ENCODE measurements at places on chromosomes 6 and 20. TPM values are rescaled to one million over a fixed set of nuclear protein-coding genes. Genes with fewer than 3 reads are reported as not detected.

- DNase-seq = no peak
Observed at GRCh38 chr6:167839343-167839742, 12.6 kb downstream of the AFDN start.

TNFAIP3 gene
- 10.9 TPM for total RNA-seq

DNA sequence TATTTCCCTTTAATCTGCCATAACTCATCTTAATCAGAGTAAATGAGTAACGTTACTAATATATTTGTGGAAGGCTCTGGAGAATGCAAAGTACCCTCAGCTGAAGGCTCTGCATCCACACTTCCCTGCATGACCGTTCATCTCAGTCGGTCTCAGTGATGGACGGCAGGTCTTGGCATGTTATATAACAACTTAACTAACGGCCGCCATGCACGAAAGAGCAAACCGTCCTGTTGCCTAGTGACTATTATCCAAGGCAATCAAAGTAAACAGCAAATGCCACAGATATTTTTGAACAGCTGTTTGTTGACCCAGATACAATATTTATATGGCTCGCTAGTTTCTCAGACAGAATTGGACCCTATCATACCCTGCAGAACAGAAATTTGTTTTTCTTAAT lies 194.9 kb upstream of the SMLR1 start:
- DNase-seq = no peak

HECA gene
- 33.2 TPM for total RNA-seq

GRCh38 chr6:135149376-135149775 lies 31.7 kb upstream of the MYB start:
- DNase-seq = no peak

DNA sequence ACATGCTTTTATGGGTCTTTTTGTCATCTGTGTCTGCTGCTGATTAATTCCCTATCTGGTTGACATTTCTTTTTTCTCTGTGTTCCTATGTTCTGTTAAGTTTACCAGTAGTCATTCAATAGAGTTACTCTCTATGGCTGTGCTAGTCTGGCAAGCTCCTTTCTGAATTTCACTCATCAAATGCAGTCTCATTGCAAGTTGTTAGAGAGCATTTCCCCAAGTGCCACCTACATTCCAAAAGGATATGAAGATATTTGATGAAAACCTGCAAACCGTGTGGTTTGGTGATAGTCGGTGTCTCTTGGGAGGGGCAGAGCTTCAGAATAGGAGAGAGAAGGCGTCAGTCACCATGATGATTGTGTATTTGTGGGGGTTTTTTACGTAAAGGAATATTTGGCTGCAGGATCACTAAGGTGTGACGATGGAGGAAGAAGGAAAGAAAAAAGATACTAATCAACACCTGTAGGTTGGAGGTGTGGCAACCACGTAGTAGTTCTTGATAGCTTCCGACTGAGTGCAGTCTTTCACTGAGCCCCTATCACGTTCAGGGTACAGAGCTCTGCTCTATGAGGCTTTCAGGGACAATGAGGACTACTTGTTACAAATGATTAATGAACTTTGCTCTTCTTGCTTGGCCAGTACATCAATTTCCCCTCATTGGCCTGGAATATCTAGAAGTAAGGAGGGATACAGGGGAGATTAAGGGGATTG lies 73.1 kb upstream of the TNFAIP3 start:
- DNase-seq = no peak

GRCh38 chr20:64003960-64004725 lies 23.2 kb downstream of the PRPF6 start:
- DNase-seq = no peak

B4GALT5 gene
- total RNA-seq = 24.1 TPM

DNA sequence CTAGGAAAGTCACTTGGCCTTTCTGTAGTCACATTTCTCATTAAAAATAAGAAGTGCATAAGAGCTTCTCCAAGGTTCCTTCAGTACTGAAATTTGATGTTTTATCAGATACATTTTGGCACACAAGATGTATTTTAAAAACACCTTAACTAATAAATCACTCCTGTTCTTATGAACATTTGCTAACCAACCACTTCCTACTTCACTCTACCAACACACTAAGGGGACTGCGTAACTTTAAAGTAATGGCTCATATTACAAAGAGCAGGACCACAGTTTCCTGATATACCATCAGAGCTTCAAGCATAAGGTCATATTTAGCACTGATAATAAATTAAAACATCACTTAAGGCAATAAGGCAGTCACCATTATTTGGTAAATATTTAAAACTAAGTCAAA lies 104.4 kb downstream of the RALGAPA2 start:
- DNase-seq = no peak

GRCh38 chr20:40902661-40903060 lies 126.0 kb upstream of the TOP1 start:
- DNase-seq = no peak

GRCh38 chr6:66814156-66814555 lies 1107.1 kb upstream of the EYS start:
- DNase-seq = no peak

GHRH gene
- total RNA-seq = 10.7 TPM

DNA sequence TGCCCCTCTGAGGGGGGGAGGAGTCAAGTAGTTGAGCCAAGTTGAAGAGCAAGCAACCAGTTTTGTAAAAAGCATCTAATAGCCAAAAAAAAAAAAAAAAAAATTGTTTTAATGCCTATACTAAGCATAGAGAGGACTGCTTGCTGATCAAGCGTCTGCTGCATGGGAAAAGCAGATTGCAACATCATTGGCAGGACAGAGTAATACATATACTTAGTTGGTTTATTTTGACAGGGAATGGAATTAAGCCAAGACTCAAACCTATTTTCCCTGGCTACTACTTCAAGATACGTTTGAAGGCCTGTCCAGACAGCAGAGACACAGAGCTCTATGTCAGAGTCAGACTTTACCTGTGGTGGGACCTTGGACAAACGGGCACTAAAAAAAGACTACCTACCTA lies 120.5 kb downstream of the RTN4IP1 start:
- DNase-seq = no peak

- DNase-seq = no peak
Observed at GRCh38 chr6:25777856-25778649, 23.5 kb downstream of the SLC17A4 start.

- no peak for DNase-seq
Observed at GRCh38 chr20:41154436-41155176, 17.3 kb downstream of the PLCG1 start.

GRCh38 chr20:53186635-53187034 lies 214.5 kb downstream of the TSHZ2 start:
- no peak for DNase-seq

TPD52L1 gene
- total RNA-seq = 50.4 TPM

ZBTB46 gene
- total RNA-seq = 17.0 TPM

SSTR4 gene
- not detected for total RNA-seq

GRCh38 chr6:120056085-120056484 lies 706.5 kb upstream of the MAN1A1 start:
- DNase-seq = no peak

DNA sequence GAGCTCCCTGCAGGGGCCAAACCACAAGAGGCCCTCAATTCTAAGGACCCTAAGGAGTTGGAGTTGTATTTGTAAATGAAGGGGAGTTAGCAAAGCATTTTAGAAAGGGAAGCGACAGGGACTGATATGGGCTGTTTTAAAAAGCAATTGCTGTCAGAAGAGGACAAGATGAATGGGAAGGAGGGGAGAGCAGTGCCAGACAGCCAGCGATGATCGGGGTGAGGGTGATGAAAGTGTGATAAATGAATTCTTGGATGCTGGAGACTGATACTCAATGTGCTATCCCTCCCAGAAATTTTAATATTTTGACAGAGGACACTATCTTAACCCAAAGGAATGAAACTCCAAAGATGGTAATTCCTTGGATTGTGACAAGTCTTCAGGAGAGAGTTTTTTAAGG lies 289.2 kb downstream of the CLIC5 start:
- no peak for DNase-seq

DNA sequence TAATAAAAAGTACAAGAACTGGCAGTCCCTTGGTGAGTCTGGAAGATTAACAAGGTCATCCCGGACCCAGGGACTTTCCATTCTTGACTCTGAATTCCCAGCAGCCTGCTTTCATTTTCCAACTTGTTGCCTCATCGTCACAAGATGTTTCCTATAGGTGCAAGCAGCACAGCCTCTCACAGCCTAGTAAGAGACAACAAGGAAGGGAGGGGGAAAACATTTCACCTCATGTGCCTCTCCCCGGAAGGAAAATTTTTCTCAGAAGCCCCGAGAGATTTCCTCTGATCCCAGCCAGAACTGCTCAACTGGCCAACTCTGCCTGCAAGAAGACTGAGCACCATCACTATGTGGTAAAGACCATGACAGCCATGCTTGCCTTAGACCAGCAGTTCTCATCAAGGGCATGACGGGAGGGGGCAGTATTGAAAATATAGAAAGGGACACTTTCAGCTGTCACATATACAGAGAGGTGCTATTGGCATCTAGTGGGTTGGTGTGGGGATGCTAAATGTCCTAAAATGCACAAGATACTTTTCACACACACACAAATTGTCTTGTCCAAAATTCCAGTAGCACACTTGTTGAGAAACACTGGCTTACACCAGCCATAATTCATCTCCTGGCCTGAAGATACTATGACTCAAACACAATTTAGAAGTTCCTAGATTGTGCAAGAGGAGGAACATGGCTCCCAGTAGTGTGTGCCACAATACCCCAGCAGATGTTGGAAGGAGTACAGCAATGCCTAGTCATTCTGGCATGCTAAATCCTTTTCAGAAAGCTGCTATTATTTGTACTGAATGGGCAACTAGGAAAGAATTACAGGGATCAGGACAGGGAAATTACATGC lies 10.8 kb upstream of the WTAP start:
- no peak for DNase-seq

DNA sequence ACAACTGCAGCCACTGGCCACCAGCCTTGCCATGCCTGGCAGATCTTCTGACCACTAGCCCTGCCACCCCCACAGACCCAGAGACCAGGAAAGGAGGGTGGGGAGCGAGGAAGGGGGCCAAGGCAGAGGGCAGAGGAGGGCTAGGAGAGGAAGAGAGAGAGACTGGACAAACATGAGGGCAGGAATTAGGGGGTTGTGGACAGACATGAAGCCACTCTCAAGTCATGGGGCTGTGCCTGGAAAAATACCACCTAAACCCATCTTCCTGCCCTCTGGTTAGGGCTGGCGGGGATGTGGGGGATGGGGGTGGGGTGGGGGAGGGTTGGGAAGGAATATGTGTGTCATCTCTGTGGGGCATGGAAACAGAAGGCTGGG lies 1.4 kb upstream of the SLC29A1 start:
- DNase-seq = no peak

CFAP61 gene
- total RNA-seq = 1.0 TPM

GRCh38 chr6:82057846-82058554 lies 189.5 kb downstream of the IBTK start:
- DNase-seq = no peak

DNA sequence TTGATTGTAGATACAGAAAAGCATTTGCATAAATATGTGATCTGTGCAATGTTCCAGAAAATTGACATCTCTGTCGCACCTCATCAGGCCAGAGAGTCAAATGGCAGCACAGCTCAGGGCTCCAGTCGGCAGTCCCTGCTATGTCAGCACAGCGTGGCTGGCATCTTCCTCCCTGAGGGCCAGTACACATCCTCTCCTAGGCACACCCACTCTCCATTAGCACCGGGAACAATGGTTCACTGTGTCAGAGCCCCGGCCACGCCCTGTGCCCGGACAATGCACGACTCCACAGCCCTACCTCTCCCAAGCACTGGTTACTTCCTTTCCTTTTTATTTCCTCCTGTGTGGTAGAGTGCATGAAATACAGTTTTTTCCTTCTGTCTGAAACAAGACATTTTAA lies 114.9 kb downstream of the FOXC1 start:
- peak; percentile 80 for DNase-seq

C2 gene
- total RNA-seq = 12.3 TPM

GRCh38 chr6:116533233-116533957 lies 12.1 kb downstream of the TRAPPC3L start:
- no peak for DNase-seq

STMND1 gene
- total RNA-seq = not detected

DNA sequence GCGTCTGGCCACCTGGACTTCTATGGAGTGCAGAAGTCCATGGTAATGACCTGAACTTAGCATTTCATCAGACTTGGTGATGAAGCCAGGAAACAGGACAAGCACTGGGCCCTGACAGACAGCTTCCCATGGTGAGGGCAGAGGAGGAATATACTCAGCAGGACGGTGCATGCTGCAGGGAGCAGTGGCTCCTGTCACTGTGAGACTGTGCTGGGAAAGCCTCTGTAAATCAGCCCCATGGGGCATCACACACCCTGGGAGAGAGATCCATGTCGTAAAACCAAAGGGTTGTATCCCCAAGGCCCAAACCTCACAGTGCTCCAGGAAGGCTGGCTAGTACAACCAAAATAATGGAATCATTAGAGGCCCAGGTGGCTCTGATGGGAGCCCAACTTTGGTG lies 58.7 kb upstream of the PRND start:
- no peak for DNase-seq

DNA sequence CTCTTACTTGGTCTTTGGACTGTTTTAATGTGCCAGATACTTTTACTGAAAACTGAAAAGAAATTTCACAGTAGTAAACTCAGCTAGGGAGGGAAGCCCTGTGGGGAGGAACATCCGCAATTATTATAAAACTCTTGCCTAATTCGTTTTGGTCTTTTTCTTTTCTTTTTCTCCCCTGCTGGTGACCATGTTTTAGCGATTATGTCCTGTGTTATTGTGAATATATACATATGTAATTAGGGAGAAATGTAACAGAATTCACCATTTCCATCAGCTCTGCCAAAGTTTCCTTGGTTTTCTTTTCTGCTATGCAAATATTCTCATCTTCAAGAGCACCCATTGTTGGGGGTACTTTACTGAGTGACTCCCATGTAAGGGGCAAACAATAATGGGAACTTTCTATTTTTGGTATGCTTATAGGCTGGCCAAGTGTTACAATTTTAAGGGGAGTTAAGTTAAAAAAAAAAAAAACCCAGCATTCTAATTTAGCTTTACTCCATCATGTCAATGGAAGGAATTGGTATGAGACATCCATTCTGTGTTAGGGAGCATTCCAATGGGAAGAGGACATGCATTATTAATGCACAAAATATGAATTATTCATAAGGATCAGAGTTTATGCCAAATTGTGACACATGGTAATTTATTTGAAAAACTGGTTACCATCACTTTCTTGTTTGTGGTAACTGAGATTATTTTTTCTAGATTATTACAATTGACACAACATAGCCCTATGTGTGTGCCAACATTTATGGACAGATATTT lies 2.0 kb downstream of the DOK5 start:
- DNase-seq = no peak

ASF1A gene
- 19.2 TPM for total RNA-seq

- peak; percentile 78 for DNase-seq
Observed at GRCh38 chr6:131949909-131950766, 1.0 kb downstream of the CCN2 start.

- no peak for DNase-seq
Observed at GRCh38 chr6:39051399-39052122, 3.0 kb downstream of the GLP1R start.

DNA sequence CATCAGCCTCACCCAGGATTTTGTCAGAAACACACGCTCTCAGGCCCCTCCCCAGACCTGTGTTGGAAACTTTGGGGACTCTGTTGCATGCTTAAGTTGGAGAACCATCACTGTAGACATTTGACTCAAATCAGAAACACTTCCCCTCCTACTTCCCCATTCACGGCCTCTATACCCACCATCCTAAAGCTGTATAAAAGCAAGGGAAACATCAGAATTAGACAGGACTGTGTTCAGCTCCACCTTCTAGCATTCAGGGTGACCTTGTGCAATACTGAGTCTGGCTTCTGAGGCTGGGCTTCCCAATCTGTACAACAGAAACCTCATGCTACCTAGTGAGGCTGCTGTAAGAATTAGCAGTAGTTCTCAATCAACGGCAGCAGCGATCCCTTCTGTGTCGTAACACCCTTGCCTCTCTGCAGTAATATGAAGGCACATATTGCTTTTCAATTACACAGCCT lies 252.3 kb downstream of the LY86 start:
- no peak for DNase-seq
